ENCODE measurements at places on chromosomes 2 and 18.

- DNase-seq: no peak
These were observed 151.5 kb upstream of the PKDCC start for GRCh38 chr2:41896186-41896846.

- no peak for DNase-seq
These were observed 142.7 kb downstream of the DYSF start for GRCh38 chr2:71596011-71596410.

- DNase-seq: no peak
These were observed 541.2 kb downstream of the NUP35 start for GRCh38 chr2:183665425-183665824.

- no peak for DNase-seq
These were observed 88.7 kb downstream of the HDAC4 start for GRCh38 chr2:239312081-239312511.

DNA sequence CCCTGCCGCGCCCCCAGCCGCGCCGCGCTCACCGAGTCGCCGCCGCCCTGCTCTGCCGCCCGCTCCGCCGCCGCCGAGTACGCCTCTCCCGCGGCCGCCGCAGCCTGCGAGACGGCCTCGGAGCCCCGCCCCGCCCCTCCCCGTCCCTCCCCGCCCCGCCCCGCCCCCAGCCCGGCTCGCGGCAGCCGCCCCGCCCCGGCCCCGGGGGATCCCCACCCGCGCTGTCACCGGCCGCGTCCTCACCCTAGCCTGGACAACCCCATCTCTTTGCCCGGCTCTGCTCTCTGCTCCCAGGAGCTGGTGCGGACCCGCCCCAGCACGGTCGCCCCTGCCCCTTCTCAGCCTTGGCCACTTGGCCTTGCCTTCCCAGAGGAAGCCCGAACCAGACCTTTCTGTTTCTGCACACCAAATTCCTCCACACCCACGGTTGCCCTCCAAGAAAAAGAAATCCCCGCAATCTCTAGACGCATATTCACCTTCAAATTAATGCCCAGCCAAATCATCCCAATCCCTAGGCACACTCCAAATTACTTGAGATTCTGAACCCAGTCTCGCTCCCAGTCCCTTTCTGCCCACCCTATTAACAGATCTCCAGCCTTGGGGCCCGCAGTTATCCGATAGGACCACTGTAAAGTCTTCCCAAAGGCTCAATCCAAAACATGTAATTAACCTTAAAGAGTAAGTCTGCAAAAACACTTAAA, at the start of gene CYRIA:
Gene CYRIA, minus strand, starts transcription at position 87 of the 701 bp plus-strand sequence. CDS start 77,715 bp downstream, outside the sequence.
- no peak for DNase-seq

- peak; percentile 27 for DNase-seq
These were observed 11.2 kb downstream of the ZNF142 start for GRCh38 chr2:218648088-218648786.

- no peak for DNase-seq
These were observed 342.9 kb downstream of the PARD3B start for GRCh38 chr2:204888222-204888621.

GRCh38 chr2:74525717-74526648, at the start of gene DQX1:
DQX1 (minus strand) TSS chr2:74526231; CDS start chr2:74525729, 502 bp downstream.
- DNase-seq: no peak

- DNase-seq: no peak
These were observed 58.6 kb upstream of the HS6ST1 start for GRCh38 chr2:128377071-128377910.

- DNase-seq: no peak
These were observed 185.0 kb downstream of the BCL11A start for GRCh38 chr2:60368456-60368855.

DNA sequence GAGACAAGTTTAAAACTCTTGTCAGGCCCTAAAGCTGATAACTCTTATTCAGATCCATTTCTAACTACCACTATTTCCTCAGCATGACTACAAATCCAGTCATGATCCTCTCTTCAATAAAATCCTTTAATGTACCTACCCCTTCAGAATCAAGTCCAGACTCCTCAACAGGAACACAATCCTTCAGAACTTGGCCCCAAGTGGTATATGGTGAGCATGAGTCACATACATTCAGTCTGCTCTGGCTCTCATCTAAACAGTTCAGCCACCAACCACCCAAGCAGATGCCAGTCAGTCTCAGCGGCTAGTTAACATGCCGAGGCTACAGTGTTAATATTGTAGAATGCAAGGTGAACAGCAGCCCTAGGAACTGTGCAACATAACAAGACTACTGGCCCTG, 9.7 kb downstream of the LMAN2L start:
- DNase-seq: no peak

GRCh38 chr2:94985636-94986035, 39.9 kb upstream of the MAL start:
- no peak for DNase-seq

DNA sequence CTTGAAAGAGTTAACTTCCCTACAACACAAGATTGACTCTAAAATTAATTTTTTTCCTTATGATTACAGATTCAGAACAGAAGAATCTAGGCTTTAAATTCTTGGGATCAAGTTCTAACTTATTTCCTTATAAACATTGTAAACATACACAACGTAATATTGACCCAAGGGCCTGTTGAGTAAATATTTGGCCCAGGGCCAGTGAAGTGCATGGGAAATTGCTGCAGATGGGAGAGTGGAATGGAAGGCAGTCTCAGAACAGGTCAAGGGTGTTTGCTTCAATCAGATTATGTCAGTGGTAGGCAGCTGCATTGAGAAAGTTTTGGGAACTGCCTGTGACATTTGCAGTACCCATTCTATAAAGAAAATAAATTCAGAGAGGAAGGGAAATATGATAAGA, 137.6 kb downstream of the MYO1B start:
- no peak for DNase-seq

- no peak for DNase-seq
These were observed 44.0 kb upstream of the PDCL3 start for GRCh38 chr2:100518801-100519200.

DNA sequence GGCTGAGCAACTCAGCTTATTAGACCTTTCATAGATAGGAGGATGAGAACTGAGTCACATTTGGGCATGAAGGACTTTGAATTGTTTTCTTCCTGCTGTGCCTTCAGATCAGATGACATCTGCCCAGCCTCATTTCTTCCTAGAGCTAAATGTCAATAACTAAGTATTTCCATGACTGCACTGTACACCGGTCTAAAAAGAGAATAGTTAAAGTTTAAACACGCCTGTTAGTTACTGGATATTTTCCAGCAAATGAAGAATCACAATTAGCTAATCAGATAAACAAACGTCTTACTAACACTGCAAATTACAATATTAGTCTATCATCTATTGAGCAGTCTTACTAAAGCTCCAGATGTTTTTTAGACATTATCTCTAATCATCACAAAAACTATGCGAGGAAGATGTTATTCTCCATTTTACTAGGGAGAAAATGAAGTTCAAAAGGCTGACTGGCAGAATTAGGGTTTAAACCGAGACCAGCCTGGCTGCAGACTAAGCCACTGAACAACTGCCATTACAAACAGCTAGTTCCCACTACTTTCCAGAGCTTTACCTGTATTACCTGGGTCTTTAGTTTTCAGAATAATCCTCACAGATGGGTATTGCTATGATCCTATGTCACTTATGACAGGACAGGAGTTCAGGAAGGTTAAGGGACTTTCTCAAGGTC, 69.4 kb upstream of the ZNF397 start:
- DNase-seq: no peak

DNA sequence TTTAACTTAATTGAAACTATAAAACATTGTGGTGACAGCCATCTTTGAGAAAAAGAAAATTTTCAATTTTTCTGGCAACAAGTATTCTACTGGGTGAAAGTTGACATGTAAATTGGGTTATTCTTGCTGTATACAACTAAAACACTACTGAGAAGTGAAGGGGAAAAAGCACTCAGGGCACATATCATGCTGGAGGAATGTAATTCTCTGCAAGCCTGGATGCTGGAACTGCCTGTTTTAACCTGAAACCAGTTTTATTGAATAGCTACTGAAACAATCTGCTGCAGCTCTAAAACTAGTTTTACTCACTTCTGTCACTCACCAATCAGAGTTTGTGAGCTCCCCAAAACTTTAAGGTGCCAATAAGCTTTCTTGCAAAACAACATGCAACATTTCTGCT, 1136.0 kb downstream of the LRP1B start:
- no peak for DNase-seq

DNA sequence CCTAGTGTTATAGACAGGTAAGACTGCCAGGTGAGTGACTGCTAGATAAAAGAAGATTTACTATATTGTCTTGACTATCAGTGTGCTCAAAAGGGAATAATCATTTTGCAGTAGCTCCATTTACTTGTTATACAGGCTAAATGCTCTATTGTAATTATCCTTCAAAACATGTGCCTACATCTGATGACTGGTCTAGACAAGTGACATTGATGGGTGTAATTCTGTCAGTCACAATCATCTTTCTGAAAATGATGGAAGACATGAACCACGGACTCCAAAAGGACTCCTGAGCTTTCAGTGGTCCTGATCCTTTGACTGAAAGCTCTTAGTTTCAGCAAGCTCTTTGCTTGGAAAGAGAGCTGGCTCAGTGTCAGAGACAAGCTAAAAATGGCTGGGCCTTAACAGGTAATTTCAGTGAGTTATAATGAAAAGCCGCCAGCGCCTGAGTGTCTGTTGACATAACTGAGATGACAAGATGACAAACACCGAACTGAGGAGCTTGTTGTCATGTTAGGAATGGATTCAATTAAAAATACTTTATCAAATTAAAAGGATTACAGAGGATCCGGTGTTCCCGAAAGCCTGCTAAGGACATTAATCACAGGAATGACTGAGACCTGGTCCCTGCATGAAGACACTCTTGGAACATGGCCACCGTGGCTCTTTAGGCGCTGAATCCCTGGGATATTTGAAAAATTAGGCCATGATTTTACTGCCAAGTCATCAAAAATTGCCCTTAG, 141.7 kb downstream of the CMPK2 start:
- no peak for DNase-seq

GRCh38 chr2:24920809-24921441, 888 bp upstream of the ADCY3 start:
- no peak for DNase-seq

GRCh38 chr2:121960251-121960650, 204.8 kb downstream of the TSN start:
- no peak for DNase-seq

DNA sequence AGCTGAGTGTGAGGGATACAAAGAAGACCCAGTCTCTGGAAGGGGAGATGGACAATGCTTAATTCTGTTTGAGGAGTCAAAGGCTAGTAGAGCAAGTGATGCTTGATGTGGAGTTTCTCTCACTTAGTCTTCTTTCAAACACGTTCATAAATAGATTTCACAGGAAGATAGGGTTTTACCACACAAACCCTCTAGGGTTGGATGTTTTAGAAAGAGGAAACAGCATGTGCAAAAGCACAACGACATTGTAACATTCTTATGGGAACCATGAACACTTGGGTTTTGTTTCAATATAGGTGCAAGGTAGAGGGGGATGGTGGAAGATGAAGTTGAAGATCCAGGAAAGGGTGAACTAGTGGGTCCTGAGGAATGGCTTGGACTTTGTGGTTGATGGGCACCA, 10.8 kb upstream of the EFEMP1 start:
- no peak for DNase-seq

Data from KG1 (cell line).